MCF 10A (cell line): ENCODE measurements at places on chromosomes 12 and 14. TPM values are rescaled to one million over a fixed set of nuclear protein-coding genes. Genes with fewer than 3 reads are reported as not detected.

DNA sequence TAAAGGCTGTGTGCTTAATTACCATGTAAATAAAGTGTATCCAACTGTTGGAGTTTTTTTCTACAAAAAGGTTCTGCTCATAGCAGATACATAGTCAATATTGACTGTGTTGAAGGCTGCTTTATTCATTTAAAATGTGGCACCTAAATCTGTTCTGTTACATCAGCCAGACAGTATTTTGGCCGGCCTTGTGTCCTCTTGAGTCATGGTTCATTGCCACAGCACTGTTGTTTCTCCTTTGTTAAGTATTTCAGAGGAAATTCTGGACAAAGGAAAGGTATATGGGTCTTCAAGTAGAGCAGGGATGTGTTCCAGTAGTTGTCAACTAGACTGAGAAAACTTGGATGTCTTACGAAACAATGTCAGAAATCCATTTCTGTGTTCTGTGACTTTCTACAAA lies 95.5 kb downstream of the SLC38A6 start:
- DNase-seq, result peak; percentile 58

The SERPINA12 gene
- not detected in 2 replicates for total RNA-seq

- no peak for DNase-seq
These were observed 38.4 kb upstream of the CCT2 start for GRCh38 chr12:69546693-69547438.

The IFNG-AS1 gene
- not detected in 2 replicates for total RNA-seq

DNA sequence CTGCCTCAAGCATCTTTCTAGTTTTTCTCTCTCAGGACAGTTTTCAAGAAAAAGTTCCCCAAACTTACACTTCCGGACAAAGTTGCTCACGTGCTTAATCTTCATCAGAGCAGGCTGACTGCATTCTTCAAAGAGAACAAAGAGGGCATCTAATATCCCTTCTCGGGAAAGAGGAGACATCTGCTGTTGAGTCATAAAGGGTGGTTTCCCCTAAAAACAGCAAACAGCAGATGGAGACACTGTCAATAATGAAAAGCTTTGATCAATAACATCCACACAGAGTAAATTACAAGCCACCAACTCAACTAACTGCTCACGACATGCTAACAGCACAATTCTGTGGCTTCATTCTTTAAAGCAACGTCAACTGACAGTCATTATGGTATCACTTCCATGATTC lies 8.1 kb downstream of the CIT start:
- no peak for DNase-seq

DNA sequence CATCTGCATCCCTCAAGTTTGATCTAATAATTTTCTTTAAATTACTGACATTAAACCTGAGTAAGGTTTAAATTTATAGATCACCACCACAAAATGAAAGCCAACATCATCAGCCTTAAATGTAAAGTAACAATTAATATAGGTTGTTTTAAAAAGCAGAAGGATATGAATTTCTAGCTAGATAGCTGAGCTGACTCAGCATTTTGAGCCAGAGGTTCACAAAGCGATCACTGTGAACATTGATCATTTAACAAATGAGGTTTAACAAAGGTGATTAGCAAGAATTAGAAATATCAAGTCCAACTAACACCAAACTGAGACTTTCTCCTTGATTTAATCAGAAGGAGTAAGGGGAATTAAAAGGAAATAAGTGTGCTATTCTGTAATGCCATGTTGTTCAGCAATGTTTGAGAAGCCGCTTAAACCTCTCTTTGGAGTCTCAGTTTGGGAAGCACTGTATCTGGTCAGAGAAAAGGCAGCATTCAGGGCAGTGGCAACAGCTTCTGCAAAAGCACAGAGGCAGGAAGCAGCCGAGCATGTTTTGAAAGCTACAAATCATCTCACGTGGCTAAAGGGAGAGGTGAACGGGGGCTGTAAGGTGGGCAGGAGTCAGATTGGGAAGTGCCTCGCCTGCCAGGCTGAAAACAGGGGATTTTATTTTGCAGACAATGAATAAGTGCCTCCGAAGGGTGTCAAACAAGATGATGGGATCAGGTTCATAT lies 19.6 kb downstream of the RIMBP2 start:
- no peak for DNase-seq

DNA sequence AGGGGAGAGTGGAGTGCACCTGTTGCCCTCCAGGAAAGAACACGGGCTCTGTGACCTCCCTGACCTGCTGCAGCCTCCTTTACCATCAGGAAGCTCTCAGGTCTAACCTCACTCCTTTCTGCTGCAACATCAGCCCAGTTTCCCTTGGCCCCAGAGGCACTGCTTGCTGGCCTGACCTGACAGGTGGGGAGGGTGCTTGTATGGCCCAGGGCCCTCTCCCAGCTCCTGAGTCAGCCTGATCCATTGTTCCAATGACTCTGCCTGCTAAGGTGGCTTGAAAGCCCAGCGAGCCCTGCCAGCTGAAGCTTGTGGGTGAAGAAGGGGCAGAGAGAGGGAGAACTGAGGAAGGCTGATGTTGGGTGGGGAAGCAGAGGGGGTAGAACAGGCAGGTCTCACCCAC lies 13.2 kb upstream of the KRT78 start:
- no peak for DNase-seq

GRCh38 chr12:52691076-52691840 lies 11.1 kb upstream of the KRT1 start:
- no peak for DNase-seq

GRCh38 chr12:13374793-13375192 lies 178.3 kb downstream of the EMP1 start:
- no peak for DNase-seq

GRCh38 chr14:99530407-99531155 lies 49.4 kb downstream of the CCNK start:
- no peak for DNase-seq

The PRPH gene
- total RNA-seq, result 1.4 and 2.7 TPM in 2 replicates

The OTOGL gene
- not detected in 2 replicates for total RNA-seq

GRCh38 chr12:50387972-50388478 lies 8.4 kb downstream of the FAM186A start:
- no peak for DNase-seq

- no peak for DNase-seq
These were observed 461.9 kb downstream of the RAD51B start for GRCh38 chr14:68281497-68281896.
